Activated CD8-positive, alpha-beta memory T cell treated with anti-CD3 and anti-CD28 coated beads, Interleukin-2, amount 10 ng/mL, durations not matched to agents 7 days and 5 days (primary cell): ENCODE measurements at places on chromosomes 11 and 22. TPM values are rescaled to one million over a fixed set of nuclear protein-coding genes. Genes with fewer than 3 reads are reported as not detected.

GRCh38 chr22:34036931-34037330 is 116.7 kb upstream of the LARGE1 start:
- DNase-seq = no peak
- H3K27me3 ChIP-seq = no peaks in the 10 kb centered on the region
- no peak overlapping the region for H3K4me3 ChIP-seq

DNA sequence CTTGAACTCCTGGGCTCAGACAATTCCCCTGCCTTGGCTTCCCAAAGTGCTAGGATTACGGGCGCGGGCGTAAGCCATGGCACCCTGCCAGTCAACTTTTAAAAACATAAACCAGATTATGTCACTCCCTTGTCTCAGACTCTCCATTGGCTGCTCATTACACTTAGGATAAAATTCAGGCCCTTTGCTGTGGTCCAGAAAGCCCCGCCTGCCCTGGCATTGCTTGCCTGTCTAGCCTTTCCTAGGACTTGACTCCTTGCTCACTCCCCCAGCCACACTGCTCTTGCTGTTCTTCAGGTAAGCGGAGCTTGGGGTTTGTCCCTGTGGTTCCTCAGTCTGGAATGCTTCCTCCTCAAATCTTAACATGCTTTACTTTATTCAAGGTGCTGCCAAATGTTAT is 30.5 kb downstream of the DIXDC1 start:
- no peak overlapping the region for H3K4me3 ChIP-seq
- peaks cover 2% of the 10 kb centered on the region for H3K4me1 ChIP-seq
- H3K27me3 ChIP-seq = no peaks in the 10 kb centered on the region

DNA sequence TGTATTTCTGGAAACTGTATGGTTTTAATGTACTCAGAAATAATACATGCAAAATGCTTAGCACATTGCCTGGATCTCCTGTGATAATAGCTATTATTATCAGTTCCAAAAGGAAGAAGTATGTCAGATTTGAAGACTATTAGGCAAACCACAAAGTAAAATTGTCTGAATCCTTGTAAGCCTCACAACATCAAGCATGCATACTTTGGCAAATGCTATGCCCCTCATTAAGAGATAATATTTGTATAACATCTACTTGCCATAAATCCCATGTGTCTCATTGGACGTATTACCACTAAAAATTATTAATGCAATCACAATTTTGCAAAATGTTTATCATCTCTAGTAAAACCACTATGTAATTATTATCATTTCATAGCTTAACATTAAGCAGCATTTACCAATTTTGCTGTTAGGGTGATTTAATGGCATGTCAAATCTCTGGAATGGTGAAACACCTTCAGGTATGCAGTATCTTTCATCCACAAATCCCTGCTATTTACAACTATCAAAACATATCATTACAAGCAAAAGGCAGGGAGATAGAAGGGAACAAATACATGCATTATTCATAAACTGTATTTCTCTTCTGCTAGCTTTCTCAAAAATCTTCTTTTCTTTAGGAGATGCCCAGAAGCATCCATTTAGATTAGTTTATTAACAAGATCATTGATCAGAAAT is 974.6 kb upstream of the RAG2 start:
- H3K4me3 ChIP-seq = no peak overlapping the region
- no peaks in the 10 kb centered on the region for H3K4me1 ChIP-seq
- DNase-seq = no peak
- no peaks in the 10 kb centered on the region for H3K27me3 ChIP-seq
- no peak overlapping the region for H3K27ac ChIP-seq
- H3K36me3 ChIP-seq = no peaks in the 10 kb centered on the region

Gene OR8G1
- total RNA-seq = not detected

Gene LRRC32
- 0.32 TPM for total RNA-seq

- H3K4me3 ChIP-seq = peak overlapping the region; percentile 70
- H3K27ac ChIP-seq = peak overlapping the region; percentile 98
- no peaks in the 10 kb centered on the region for H3K27me3 ChIP-seq
- peaks cover 29% of the 10 kb centered on the region for H3K36me3 ChIP-seq
These were observed 26.7 kb downstream of the FLI1 start for GRCh38 chr11:128720522-128720985.

DNA sequence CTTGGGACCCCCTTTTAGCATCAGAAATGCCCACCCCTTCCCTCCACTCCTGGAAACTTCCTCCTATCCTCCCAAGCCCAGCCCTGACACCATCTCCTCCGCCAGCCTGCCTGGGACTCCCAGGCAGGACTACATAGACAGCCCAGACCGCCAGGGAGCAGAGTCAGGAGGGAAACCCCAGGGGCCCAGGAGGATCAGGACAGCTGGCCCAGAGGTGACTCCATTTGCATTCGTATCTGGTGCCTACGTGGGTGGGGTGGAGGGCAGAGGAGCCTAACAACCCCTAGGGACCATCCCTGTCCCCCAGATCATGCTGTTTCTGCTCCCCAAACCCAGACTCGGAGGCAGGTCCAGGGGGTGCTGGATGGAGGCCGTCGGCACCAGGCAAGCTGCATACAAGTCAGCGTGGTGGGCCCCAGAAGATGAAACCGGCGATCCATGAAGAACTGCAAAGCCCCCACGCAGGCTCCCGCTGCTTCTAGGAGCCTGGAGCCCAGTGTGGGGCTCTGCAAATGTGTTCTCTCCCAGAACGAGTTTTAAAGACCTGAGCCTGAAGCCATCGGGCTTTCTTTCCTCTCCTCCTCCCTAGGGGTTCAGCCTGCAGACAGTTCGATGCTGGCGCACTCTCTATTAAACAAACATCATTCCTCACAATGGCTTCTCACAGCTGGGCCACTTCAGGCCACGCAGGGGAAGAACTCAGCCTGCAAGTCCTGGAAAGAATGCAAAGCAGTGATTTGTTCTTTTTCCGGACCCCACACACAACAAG is 1506.8 kb downstream of the BRD1 start:
- no peak for DNase-seq
- H3K4me1 ChIP-seq = no peaks in the 10 kb centered on the region
- H3K4me3 ChIP-seq = no peak overlapping the region

Gene SLC5A4
- not detected for total RNA-seq

DNA sequence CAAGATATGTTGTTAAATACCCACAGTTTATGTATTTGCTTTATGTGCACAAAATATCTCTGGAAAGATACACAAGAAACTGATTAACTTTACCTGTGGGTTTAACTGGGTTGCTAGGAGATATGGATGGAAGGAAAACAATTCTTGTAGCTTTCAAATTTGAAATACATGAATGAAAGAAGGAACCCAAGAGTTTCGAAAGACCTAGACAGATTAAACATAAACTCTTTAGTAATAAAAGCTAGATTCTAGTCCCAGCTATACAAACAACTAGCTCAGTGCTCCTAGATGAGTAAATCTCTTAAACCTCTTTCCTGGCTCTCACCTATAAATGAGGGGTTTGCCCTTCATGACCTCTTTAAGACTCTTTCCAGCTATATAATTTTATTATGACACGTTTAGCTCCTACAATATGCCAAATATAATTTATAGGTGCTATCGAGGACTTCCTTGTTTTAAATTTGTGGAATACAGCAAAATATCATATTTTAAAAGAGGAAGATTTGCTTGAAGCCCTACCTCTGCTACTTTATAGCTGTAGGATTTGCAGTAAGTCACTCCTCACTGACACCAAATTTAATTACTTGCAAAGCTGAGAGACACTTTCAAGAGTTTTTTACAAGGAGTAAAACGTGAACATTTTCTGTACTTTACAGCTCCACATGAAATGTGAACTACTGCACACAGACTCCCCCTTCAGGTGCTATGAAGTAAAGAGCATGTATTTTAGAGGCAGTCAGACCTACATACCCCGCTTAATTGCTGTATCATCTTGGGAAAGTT is 50.7 kb downstream of the RRAS2 start:
- H3K4me3 ChIP-seq = no peak overlapping the region
- no peaks in the 10 kb centered on the region for H3K27me3 ChIP-seq
- H3K36me3 ChIP-seq = no peaks in the 10 kb centered on the region
- no peak for DNase-seq
- H3K4me1 ChIP-seq = peaks cover 25% of the 10 kb centered on the region

Gene DYNC2H1
- total RNA-seq = 4.3 TPM

DNA sequence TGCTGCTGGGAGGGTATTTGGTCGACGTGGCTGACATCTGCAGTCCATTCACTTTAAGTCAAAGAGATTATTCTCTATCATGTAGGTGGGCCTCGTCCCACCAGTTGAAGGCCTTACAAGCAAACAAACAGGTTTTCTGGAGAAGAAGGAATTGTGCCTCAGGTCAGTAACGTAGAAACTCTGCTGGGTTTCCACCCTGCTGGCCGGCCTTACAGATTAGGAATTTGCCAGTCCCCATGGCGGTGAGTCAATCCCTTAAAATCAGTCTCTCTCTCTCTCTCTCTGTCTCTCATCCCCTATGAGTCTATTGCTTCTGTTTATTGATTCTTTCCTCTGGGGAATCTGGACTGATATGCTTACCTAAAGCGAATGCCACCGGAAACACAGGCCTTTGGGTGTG is 75.4 kb upstream of the FGF3 start:
- no peaks in the 10 kb centered on the region for H3K4me1 ChIP-seq
- no peak for DNase-seq
- peaks cover 30% of the 10 kb centered on the region for H3K27me3 ChIP-seq
- no peak overlapping the region for H3K4me3 ChIP-seq

Gene APOL5
- total RNA-seq = not detected

Gene ANKRD49
- total RNA-seq = 23.9 TPM

GRCh38 chr22:26707581-26707980 is 50.2 kb downstream of the MIAT start:
- no peaks in the 10 kb centered on the region for H3K27me3 ChIP-seq
- peaks cover 14% of the 10 kb centered on the region for H3K4me1 ChIP-seq
- no peak for DNase-seq
- H3K27ac ChIP-seq = no peak overlapping the region
- H3K36me3 ChIP-seq = peaks cover 19% of the 10 kb centered on the region
- H3K4me3 ChIP-seq = no peak overlapping the region

DNA sequence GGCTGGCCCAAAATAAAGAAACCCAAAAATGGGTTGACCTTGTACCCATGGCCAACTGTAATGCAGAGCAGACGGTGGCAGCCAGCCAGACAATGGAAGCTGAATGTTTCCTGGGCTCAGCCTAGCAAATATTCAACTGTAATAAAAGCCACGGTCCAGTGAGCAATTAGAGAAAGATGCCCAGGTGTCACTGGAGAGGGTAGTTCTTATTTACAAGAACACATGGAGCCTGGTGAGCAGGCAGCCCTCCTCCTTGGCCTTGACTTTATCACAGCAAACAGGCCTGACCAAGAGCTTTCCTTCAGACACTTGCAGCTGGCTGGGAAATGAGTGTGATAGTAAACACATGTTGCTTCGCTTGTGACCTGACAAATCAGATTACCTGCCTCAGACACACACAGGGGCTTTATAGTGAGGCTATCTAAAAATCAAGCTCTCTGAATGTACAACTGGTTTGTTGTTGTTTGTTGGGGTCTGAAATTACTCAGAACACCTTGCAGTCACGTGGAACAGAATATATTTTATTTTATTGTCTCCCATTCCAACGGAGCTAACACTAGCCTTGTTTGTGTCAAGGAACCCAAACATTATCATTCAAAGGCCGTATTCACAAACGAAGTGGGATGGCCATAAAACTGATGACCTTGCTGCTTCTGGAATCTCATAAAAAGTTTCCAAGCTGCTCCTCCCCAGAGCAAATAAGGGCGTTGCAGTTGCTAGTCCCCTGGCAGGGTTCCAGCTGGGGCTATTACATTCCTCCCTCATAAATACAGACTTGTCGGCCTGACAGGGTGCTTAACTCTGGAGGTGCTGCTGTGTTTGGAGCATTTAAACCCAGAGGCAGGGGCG is 161.1 kb downstream of the BBOX1 start:
- no peak overlapping the region for H3K27ac ChIP-seq
- no peaks in the 10 kb centered on the region for H3K27me3 ChIP-seq
- H3K36me3 ChIP-seq = no peaks in the 10 kb centered on the region
- H3K4me1 ChIP-seq = peaks cover 4% of the 10 kb centered on the region
- DNase-seq = no peak

DNA sequence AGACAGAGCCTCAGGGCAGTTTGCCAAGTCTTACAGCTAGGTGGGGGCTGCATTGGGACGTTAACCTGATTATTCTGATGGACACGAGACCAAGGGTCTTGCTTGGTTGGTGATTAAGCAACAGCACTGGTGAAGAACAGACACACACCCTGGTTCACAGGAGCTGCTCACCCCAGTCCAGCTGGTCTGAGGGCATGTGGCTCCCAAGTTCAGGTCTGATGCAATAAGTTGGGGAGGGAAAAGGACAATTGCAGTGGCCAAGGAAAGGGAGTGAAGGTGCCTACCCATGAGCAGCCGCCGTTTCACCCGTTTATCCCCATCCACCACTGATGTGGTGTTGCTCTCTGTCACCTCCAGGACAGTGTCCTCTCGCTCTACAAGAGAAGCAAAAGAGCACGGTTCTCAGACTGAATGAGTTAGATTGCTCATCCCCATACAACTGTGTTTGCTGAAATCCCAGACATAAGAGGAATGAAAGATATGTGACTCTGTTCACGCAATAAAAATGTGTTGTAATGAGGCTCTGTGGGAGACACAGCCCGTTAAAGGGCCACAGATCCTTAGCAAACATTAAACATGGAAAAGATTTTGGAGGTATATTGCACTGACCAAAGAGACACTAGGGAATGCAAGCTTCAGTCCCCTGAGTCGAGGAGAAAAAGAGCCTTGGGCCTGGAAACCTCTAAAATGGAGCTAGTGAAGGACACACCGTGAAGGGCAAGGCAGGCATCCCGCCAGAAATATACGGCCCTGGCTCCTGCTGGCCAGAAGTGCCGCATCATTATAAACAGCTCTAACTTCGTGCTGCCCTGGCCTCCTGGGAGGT is 25.6 kb downstream of the SCUBE2 start:
- no peak overlapping the region for H3K27ac ChIP-seq
- DNase-seq = no peak
- H3K27me3 ChIP-seq = peaks cover 62% of the 10 kb centered on the region

DNA sequence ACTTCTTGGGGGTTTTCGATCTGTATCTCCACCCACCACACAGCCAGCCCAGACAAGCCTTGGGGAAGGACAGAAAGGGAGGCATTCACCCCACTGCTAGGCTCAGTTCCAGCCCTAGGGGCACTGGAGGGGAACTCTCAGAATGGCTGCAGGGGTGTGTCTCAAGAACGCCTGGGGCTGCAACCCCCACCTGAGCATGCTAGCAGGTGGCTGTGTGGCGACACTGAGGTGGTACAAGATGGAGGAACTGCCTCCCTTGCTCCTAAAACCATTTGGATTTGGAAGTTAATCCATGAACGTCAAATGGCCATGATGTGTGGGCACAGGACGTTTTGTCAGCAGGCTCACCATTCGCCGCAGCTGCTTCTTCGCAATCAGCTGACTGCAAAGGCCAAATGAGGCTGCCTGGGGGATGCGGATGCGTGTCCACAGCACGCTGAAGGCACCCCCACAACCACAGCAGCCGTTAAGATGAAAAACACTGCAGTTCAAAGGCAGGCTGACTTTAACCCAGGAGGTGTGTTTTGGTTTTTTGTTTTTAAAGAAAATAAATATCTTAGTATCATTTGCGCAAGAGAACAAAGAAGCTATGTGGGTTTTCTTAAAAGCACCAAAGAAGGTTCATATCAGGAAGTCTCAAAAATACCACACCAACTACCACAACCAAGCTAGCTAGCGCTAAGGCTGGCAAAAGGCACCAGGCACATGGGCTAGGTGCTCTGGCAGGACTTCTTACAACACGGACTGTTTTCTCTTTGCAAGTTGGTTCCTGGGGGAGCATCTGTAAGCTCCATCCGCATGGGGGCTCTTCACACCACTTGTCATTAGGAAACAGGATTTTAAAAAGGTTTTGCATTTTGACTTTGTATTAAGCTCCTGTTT is 22.2 kb upstream of the NAP1L4 start:
- H3K36me3 ChIP-seq = peaks cover 64% of the 10 kb centered on the region
- peaks cover 92% of the 10 kb centered on the region for H3K4me1 ChIP-seq
- peak overlapping the region; percentile 98 for H3K27ac ChIP-seq
- H3K27me3 ChIP-seq = no peaks in the 10 kb centered on the region
- peak overlapping the region; percentile 23 for H3K4me3 ChIP-seq
- DNase-seq = peak; percentile 95
